ENCODE measurements at places on chromosomes 16 and 17. TPM values are rescaled to one million over a fixed set of nuclear protein-coding genes. Genes with fewer than 3 reads are reported as not detected.

DNA sequence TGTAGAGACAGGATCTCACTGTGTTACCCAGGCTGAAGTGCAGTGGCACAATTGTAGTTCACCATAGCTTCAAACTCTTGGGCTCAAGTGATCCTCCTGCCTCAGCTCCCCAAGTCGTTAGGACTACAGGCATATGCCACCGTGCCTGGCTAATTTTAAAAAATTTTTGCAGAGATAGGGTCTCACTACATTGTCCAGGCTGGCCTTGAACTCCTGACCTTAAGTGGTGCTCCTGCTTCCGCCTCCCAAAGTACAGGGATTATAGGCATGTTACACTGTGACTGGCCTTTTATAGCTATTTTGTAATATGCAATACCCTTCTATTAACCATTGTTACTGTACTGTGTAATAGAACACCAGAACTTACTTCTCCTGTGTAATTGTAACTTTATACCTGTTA, 139.3 kb upstream of the ZNF267 start:
- no peak for DNase-seq

Gene WSCD1
- total RNA-seq = 26.7 TPM

- DNase-seq = no peak
Observed at GRCh38 chr17:32382526-32383223, 32.7 kb downstream of the ZNF207 start.

Gene TAT
- not detected for total RNA-seq

GRCh38 chr16:54540525-54541180, 254.1 kb upstream of the IRX3 start:
- no peak for DNase-seq

DNA sequence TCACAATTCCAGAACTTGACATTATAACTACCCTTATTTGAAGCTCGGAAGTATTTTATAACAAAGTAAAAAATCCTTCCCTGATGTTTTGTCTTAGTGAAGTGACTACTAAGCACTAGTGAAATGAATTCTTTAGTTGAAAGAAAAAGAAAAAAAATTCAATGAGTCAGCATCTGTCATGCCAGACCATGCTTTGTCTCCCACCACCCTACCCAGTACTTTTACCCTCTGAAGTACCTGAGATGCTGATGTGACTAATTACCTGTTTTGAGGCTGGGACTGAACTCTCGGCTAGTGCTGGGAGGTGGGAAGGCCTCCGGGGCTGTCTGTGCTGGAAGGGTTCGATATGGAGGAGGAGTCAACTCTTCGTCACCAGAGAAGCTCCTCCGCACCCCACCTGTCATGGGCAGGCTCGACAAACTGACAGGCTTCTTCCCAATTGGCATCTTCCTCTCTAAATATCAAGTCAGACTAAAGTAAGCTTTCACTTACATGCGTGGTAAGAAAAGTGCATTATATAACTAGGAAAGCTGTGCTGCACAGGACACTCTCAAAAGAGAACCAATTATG, 19.6 kb downstream of the NME2 start:
- DNase-seq = no peak

Gene NOS2
- total RNA-seq = 3.4 TPM

Gene SULT1A2
- 2.0 TPM for total RNA-seq

Gene MYCBPAP
- 7.7 TPM for total RNA-seq

Gene CCT6B
- 3.9 TPM for total RNA-seq

DNA sequence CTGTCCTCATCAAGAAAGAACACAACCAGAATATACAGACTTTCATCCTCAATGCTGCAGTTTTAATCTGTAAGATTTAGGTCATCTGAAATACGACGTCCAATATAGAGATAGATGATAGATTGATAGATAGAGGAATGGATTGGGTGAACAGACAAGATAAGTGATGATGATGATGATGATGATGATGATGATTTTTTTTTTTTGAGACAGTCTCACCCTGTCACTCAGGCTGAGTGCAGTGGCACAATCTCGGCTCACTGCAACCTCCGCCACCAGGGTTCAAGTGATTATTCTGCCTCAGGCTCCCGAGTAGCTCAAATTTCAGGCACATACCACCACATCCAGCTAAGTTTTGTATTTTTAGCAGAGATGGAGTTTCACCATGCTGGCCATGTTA, 56.3 kb upstream of the ADAMTS18 start:
- no peak for DNase-seq

DNA sequence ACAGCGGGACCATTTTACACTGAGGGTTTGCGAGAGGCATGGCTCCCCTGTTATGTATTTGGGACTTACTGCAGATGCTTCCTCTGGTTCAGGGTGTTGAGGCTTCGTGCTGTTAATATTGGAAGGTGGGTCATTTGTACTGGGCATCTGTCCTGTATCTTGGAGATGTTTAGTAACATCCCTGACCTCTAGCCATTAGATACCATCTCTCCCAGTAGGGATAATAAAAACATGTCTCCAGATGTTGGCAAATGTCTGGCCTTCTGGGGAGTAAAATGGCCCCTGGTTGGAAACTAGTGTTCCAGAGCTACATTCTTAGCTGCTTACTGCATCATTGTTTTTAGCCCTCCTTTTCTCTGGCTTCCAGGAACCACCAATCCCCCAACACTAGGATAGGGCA, 388.0 kb downstream of the WWOX start:
- DNase-seq = no peak

- no peak for DNase-seq
Observed at GRCh38 chr16:89982318-89982717, 33.8 kb downstream of the DEF8 start.

GRCh38 chr16:56856876-56857447, 8.0 kb upstream of the SLC12A3 start:
- DNase-seq = no peak

- no peak for DNase-seq
Observed at GRCh38 chr16:50681021-50681885, at the start of gene SNX20. Gene SNX20, minus strand, starts transcription at chr16:50681312. Its CDS starts 3,786 bp downstream, at chr16:50677526.

GRCh38 chr17:79433379-79433778, 177.5 kb downstream of the RBFOX3 start:
- no peak for DNase-seq

DNA sequence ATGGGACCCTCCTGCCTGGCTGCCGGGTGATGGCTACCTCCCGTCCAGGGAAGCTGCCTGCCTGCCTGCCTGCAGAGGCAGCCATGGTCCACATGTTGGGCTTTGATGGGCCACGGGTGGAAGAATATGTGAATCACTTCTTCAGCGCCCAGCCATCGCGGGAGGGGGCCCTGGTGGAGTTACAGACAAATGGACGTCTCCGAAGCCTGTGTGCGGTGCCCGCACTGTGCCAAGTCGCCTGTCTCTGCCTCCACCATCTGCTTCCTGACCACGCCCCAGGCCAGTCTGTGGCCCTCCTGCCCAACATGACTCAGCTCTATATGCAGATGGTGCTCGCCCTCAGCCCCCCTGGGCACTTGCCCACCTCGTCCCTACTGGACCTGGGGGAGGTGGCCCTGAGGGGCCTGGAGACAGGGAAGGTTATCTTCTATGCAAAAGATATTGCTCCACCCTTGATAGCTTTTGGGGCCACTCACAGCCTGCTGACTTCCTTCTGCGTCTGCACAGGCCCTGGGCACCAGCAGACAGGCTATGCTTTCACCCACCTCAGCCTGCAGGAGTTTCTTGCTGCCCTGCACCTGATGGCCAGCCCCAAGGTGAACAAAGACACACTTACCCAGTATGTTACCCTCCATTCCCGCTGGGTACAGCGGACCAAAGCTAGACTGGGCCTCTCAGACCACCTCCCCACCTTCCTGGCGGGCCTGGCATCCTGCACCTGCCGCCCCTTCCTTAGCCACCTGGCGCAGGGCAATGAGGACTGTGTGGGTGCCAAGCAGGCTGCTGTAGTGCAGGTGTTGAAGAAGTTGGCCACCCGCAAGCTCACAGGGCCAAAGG, 36.8 kb downstream of the NLRC5 start:
- DNase-seq = no peak

DNA sequence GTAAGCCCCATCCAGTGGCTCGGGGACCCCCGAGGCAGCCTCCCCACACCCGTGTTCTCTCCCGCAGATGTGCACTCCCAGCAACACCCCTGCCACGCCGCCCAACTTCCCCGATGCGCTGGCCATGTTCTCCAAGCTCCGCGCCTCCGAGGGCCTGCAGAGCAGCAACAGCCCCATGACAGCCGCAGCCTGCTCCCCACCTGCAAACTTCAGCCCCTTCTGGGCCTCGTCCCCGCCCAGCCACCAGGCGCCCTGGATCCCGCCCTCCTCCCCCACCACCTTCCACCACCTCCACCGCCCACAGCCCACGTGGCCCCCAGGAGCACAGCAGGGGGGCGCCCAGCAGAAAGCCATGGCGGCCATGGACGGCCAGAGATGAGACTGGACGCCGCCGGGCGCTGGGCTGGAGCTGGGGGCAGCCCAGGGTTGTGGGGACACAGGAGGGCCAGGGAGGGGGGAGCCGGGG, 5.0 kb downstream of the UBALD2 start:
- DNase-seq = no peak

DNA sequence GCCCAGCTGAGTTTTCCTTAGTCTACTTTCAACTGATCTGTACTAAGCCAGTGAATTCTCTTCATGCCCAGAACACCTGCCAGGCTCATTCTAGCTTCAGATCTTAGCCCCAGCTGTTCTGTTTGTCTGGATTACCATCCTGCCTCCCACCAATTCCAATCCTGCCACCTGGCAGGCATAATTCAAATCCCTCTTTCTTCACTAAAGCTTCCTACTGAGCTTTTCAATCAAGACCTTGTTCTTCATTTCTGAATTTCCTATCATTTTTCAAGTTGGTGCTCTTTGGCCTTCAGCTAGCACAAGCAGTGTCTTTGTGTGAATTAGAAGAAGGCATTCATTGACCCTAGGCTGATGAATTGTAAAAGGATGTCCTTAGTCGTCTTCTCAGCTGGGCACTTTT, 357.6 kb downstream of the UTP18 start:
- no peak for DNase-seq

GRCh38 chr17:49965524-49965909, 3.5 kb upstream of the DLX4 start:
- no peak for DNase-seq

DNA sequence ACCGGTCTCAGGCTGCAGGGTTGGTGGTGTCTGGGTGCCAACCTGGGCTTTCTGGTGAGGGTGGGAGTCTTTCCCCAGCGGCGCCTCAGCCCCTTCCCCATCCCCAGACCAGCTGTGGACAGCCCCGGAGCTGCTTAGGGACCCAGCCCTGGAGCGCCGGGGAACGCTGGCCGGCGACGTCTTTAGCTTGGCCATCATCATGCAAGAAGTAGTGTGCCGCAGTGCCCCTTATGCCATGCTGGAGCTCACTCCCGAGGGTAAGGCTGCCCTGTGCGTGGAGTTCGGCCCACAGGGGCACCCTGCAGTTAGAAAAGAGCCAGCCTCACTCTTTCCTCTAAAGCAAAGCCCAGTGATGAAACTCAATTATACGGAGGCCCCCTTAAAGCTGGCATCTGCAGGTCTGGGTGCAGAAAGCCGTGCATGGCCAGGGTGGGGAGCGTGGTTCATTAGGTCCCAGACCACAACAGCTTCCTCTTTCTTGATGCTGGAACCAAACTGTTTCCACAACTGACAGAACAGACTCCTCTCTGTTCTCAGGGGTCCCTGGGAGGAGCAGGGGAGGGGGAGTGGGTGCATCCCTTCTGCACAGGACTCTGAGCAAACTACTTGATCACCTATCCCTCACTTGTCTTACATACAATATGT, 10.7 kb downstream of the GUCY2D start:
- DNase-seq = no peak

DNA sequence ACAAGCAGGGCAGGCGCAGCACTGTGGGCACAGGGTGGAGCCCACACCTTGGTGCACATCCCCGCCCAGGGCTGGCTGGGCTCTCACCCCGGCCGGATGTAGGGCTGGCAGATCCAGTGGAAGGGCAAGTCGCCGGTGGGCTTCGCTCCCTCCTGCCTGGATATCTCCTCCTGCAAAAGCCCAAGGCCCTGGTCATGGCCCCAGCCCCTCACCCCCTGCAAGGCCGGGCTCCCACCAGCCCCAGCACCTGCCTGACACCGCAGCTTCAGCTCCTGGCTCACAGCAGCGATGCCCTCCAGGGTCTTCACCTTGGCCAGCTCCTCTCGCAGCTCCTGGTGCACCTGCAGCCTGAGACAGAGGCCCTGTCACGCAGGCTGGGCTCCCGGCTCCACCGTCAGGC, 5.0 kb downstream of the DUS1L start:
- DNase-seq = peak; percentile 47

- no peak for DNase-seq
Observed at GRCh38 chr17:67021743-67022450, 22.5 kb upstream of the CACNG1 start.

- DNase-seq = no peak
Observed at GRCh38 chr17:6526362-6527152, 29.8 kb downstream of the PITPNM3 start.

DNA sequence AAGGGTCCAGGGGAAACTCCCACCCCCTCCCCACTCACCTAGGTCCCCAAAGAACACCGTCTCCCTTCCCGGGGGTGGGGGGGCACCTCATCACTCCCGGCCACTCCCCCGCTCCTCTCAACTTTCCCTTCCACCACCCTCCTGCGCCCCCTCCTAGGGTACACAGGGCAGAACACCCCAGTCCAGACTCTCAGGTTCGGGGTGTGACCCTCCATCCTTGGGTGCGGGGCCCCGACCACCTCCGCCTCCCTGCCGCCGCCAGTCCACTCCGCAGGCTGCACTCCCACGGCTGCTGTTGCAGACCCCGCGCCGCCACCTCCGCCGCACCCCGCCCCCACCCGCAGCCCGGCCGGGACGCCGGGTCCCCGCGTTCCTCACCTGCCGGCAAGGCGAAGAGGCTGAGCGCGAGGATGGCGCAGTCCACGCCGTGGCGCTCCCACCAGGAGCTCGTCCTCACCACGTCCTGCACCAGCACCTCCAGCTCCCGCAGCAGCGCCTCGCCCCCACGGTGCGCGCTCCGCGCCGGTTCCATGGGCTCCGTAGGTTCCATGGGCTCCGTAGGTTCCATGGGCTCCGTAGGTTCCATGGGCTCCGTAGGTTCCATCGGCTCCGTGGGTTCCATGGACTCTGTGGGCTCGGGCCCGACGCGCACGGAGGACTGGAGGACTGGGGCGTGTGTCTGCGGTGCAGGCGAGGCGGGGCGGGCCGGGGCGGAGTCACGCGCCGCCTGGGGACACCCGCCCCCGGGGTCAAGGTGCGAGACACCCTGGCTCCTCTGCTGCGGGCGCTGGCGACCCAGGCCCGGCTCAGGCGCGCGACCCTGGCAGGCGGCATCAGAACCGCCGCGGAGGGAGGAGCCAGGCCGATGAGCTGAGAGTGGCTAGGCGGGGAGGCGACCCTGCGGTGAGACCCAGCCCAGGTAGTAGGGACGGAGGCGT, at the start of gene FADS6:
TSS of gene FADS6 (minus strand) at position 660 of the 938 bp plus-strand sequence. CDS start at position 622, 38 bp downstream.
- no peak for DNase-seq

Data from dorsolateral prefrontal cortex (tissue), 122 donors.